ENCODE measurements at places on chromosomes 6 and 20.

GRCh38 chr20:44404204-44405181, 49.0 kb downstream of the HNF4A start:
- DNase-seq, result no peak

GRCh38 chr6:34273242-34273805, 24.5 kb upstream of the SMIM29 start:
- DNase-seq, result no peak

GRCh38 chr6:121223212-121223611, 111.1 kb downstream of the TBC1D32 start:
- no peak for DNase-seq

DNA sequence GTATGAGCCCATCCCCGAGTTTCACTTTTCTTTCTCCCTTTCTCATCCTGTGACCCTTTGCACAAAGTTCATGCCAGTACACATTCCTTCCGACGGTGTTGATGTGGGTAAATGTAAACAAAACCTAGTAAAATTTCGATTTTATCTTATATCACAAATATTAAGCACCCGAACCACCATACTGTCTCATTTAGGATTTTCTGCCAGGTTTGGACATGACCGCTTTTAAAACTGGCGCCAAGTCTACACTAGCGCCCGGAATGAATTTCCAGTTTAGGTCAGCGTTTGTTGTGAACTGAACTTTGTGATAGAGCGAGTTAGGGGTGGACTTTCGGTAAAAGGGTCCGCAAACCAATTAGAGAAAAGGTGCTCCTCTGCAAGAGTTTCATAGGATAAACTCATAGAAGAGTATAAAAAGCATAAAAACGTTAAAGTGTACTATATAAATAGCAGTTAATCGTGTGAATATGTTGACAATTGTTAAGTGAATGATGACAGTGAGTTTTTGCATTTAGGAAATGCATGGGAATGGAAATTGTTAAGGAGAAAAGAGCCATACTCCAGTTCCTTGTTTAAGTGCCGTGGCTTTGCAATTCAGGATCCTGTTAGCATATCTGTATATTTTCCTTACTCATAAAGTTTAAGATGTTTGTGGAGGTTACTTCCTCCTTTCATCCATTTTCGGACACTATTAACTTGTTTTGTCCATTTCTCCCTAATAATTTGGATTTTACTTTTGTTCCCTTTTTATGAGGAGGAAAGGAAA, 937 bp downstream of the AKAP7 start:
- DNase-seq, result no peak

DNA sequence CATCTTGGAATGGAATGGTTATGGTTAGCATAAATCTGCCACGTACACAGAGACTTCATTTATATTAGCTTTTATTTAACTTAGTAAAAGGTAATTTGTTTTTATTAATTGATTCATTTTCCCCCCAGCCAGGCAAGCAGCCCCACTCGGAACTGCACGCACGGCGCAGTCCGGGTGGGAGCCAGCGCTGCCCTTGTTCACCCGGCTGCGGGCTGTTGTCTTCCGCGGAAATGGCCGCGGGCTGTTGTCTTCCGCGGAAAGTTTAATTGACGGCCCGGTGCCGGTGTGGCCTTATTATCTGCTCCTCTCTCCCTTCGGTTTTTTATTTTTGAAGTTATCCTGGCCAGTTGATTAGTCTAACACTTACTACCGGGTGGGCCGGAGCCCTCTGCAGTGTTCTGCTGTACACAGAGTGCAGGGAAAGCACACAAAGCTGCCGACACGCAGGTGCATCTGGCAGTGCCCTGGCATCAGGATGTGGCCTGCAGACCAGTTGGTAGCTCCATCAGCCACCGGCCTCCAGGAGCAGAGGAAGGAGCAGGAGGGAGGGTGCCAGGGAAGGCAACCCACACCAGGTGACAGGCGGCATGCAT, 270.5 kb downstream of the CDH4 start:
- no peak for DNase-seq

GRCh38 chr6:138963119-138963518, 24.9 kb downstream of the REPS1 start:
- DNase-seq, result no peak

GRCh38 chr6:166297606-166298005, 10.6 kb downstream of the PRR18 start:
- DNase-seq, result no peak

GRCh38 chr20:47749339-47749738, 35.9 kb downstream of the SULF2 start:
- DNase-seq, result no peak

GRCh38 chr6:32076321-32076809, 32.8 kb downstream of the TNXB start:
- no peak for DNase-seq

DNA sequence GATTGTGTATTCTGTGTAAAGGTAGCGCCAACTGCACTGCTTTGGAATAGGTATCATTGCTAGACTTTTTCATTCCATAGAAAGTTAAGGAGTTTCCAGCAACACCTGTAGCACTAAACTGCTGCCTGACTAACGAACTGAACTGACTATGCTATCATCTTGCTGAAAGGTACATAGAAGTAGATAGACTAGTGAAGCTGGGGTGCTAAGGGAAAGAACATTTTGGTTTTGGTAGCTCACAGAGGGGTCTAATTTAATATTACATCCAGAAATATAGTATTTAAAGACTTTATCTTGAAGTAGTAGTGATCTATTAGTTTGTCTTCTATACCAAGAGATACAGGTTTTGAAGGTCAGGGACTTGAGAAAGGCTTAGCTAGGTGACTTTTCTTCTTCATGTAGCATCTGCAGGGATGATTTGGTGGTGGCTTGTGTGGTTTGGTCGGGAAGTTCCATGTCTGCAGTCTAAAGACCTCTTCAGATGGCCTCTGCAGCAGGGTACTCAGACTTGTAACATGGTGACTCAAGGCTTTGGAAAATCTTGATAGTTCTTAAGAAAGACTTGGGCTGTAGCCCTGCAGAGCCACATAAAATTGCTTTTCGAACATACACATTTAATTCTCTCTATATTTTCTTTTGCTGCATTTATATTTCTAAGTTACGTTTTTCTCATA, 10.2 kb downstream of the SENP6 start:
- DNase-seq, result peak; percentile 39
